ENCODE measurements at places on chromosomes 6 and 20.

- DNase-seq, result no peak
Measured at GRCh38 chr20:17726902-17727301, 27.1 kb downstream of the BANF2 start.

- DNase-seq, result no peak
Measured at GRCh38 chr20:37452236-37452635, 68.8 kb upstream of the NNAT start.

- peak; percentile 78 for DNase-seq
Measured at GRCh38 chr6:144149894-144150709, at the start of gene STX11. Gene STX11 (plus strand): TSS chr6:144150517. CDS start chr6:144186628, 36,111 bp downstream.

DNA sequence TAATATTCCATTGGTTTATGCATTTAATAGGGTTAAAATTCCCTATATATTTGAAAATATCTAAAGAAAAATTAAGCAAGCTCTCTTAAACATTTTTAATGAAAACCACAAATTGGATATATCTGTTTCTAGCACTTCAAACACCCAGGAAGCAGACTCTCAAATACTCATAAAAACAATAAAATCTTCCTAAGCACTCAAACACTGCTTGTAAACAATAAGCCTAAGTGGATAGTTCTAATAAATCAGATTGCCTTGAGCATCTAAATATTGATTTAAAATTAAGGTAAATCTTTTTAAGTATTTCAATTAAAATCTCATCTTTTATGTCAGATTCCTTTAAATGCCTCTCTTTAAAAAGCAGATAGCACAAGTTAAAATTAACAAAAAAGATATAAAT lies 254.4 kb downstream of the KCNQ5 start:
- no peak for DNase-seq

- DNase-seq, result no peak
Measured at GRCh38 chr6:54335871-54336270, 27.6 kb downstream of the TINAG start.

DNA sequence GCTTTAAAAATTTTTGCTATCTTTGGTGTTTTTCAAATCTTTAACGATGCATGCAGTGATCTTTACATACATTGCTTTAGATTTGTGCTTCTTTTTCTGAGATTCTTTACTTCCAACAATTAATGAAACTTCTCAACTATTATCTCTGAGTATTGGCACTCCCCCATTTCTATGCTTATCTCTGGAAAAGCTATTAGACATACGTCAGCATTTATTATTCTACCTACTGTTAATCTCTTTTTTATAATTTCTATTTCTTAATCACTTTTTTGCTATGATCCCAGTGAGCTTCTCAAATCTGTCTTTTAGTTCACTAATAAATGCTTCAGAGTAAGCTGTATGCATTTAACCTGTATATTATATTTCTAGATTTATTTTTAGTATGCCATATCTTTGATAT lies 264.2 kb upstream of the TFAP2D start:
- DNase-seq, result no peak

GRCh38 chr6:57127763-57128162 lies 37.8 kb downstream of the ZNF451 start:
- DNase-seq, result no peak

DNA sequence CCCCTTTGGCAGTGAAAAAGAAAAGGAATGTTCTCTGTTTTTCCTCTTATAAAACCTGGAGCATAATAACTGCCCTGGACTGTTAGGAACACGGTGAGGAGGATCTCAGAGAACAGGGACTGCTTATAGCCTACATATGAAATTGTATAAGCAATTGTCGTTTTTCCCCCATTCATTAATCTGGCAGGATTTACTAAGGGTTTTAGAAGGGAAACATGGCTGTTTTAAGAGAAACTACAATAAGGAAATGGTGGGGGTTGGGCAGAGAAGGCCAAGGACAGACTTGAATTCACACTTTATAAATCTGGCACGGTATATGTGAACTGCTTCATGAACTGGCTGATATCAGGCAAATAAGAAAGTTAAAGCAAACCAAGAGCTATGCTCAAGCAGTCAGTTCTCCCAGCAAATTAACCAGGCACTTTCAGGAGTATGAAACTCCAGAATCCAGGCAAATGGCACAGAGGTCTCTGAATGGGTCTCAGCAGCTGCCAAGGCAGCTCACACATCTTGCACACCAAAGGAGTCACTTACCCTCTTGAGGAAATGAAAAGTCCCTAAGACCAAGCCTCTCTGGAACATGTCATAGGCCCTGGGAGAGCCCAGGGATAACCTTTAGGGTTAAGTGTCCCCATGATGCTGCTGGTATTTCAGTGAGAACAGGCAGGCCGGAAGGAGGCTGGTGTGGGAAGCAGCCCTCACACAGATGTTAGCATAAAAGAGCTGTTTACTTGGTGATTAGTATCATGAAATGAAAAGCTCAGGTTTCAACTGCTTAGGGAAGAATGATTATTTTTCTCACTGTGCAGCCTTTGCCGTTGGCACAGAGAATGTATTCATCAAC lies 260.5 kb upstream of the MARCKS start:
- peak; percentile 81 for DNase-seq
